Activated CD4-positive, alpha-beta memory T cell treated with anti-CD3 and anti-CD28 coated beads for 36 hours (primary cell): ENCODE measurements at places on chromosomes 4 and X.

DNA sequence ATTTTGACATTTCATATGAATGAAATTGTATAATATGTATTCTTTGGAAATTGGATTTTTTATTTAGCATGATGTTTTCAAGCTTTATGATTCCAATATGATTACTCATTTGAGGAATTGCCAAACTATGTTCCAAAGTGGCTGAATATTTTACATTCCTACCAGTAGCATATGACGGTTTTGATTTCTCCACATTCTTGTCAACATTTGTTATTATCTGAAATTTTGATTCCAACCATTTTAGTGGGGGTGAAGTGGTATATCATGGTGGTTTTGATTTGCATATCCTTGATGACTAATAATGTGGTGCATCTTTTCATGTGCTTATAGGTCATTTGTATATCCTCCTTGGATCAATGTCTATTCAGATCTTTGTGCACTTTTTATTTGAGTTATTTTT lies 2.6 kb upstream of the BEX1 start:
- peaks cover 11% of the 10 kb centered on the region for H3K27me3 ChIP-seq
- no peaks in the 10 kb centered on the region for H3K36me3 ChIP-seq
- peaks cover 3% of the 10 kb centered on the region for H3K4me1 ChIP-seq
- H3K27ac ChIP-seq, result no peak overlapping the region

DNA sequence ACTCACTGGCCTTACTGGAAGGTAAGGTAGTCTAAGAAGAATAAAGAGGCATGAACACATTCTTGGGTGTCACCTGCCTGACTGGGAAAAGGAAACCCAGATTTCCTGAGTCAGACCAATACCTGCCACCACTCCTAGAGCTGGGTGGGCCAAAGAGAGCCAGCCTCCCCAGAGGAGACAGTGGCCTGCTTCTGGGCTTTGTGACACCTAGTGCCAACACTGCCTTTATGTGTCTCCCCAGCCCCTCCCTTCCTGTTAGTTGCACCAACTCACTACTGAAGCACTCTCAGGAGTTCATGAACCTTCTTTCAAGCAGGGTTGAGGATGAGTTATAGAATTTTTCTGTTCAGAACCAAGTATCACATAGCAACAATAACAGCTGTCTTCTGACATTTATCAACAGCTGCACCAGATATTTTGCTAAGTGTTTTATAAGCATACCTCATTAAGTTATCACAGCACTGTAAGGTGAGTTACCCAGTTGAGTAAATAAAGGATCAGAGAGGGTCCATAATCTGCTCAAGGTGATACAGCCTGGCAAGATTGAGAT lies 77.6 kb upstream of the ETNPPL start:
- no peak overlapping the region for H3K4me3 ChIP-seq
- H3K27ac ChIP-seq, result no peak overlapping the region
- no peaks in the 10 kb centered on the region for H3K4me1 ChIP-seq
- no peaks in the 10 kb centered on the region for H3K36me3 ChIP-seq
- peaks cover 2% of the 10 kb centered on the region for H3K27me3 ChIP-seq

- no peaks in the 10 kb centered on the region for H3K36me3 ChIP-seq
- peaks cover 7% of the 10 kb centered on the region for H3K27me3 ChIP-seq
- no peak overlapping the region for H3K4me3 ChIP-seq
- no peak overlapping the region for H3K27ac ChIP-seq
- DNase-seq, result no peak
Measured at GRCh38 chr4:100682477-100683218, 164.8 kb upstream of the EMCN start.

GRCh38 chr4:1377606-1378261 lies 28.5 kb downstream of the NKX1-1 start:
- no peaks in the 10 kb centered on the region for H3K36me3 ChIP-seq
- no peak overlapping the region for H3K27ac ChIP-seq
- H3K4me1 ChIP-seq, result no peaks in the 10 kb centered on the region
- no peaks in the 10 kb centered on the region for H3K27me3 ChIP-seq
- DNase-seq, result no peak

GRCh38 chrX:129423191-129423590 lies 100.1 kb downstream of the SMARCA1 start:
- H3K27me3 ChIP-seq, result peaks cover 5% of the 10 kb centered on the region
- H3K27ac ChIP-seq, result no peak overlapping the region
- no peaks in the 10 kb centered on the region for H3K36me3 ChIP-seq
- H3K4me1 ChIP-seq, result no peaks in the 10 kb centered on the region

- H3K27me3 ChIP-seq, result no peaks in the 10 kb centered on the region
- no peak overlapping the region for H3K4me3 ChIP-seq
- no peaks in the 10 kb centered on the region for H3K36me3 ChIP-seq
- no peak for DNase-seq
Measured at GRCh38 chrX:114819509-114819908, 197.9 kb downstream of the IL13RA2 start.

DNA sequence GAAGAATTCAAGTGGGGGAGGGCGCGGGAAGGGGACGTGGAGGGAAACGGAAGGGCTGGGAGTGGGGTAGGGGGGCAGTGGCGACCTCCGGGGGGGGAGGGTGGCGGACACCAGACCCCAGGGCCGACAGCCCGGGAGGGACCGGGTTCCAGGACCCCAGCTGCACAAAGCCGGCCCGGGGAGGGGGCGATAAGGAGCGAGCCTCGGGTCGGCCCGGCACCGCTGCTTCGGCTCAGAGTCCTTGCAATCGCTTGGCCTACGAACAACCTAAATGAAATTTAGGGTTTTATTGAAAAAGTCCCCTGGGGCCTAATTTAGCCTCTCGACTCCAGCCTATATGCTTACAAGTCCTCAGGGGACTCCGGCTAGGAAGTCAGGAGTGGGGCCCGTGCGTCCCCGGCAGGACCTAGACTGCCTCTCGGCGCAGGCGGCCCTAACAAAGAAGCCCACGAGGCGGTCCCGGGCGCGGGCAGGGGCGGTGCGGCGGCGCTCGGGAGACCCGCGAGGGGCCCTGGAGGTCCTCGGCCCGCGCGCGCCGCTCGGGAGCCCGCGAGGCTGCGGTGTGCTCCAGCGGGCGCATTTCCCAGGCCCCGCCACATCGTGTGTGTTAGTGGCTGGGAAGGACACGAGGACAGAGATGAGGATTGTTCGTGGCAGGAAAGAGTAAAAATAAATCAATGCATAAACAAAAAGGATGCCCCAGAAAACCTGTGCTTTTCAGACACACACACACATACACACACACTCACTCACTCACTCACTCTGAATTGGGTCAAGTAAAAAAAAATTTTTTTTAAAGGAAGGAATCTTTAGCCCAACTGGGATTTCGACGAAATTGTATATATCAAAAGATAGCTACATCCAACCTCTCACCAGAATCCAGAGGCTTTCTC lies 70.0 kb downstream of the MGST2 start:
- DNase-seq, result no peak
- H3K4me3 ChIP-seq, result peak overlapping the region; percentile 46
- H3K27ac ChIP-seq, result no peak overlapping the region
- no peaks in the 10 kb centered on the region for H3K36me3 ChIP-seq
- H3K4me1 ChIP-seq, result peaks cover 16% of the 10 kb centered on the region
- peaks cover 40% of the 10 kb centered on the region for H3K27me3 ChIP-seq

- peaks cover 34% of the 10 kb centered on the region for H3K36me3 ChIP-seq
- H3K27me3 ChIP-seq, result no peaks in the 10 kb centered on the region
- peaks cover 38% of the 10 kb centered on the region for H3K4me1 ChIP-seq
- DNase-seq, result no peak
- no peak overlapping the region for H3K4me3 ChIP-seq
- peak overlapping the region; percentile 50 for H3K27ac ChIP-seq
Measured at GRCh38 chr4:113739197-113739596, 22.3 kb downstream of the CAMK2D start.

GRCh38 chr4:37666625-37667071 lies 19.5 kb downstream of the RELL1 start:
- H3K36me3 ChIP-seq, result no peaks in the 10 kb centered on the region
- peak overlapping the region; percentile 1 for H3K4me3 ChIP-seq
- peak overlapping the region; percentile 28 for H3K27ac ChIP-seq
- H3K27me3 ChIP-seq, result no peaks in the 10 kb centered on the region

- no peak overlapping the region for H3K27ac ChIP-seq
- no peak overlapping the region for H3K4me3 ChIP-seq
- H3K4me1 ChIP-seq, result no peaks in the 10 kb centered on the region
- no peaks in the 10 kb centered on the region for H3K36me3 ChIP-seq
- H3K27me3 ChIP-seq, result no peaks in the 10 kb centered on the region
- DNase-seq, result no peak
Measured at GRCh38 chr4:5378002-5378401, 326.7 kb downstream of the STK32B start.

DNA sequence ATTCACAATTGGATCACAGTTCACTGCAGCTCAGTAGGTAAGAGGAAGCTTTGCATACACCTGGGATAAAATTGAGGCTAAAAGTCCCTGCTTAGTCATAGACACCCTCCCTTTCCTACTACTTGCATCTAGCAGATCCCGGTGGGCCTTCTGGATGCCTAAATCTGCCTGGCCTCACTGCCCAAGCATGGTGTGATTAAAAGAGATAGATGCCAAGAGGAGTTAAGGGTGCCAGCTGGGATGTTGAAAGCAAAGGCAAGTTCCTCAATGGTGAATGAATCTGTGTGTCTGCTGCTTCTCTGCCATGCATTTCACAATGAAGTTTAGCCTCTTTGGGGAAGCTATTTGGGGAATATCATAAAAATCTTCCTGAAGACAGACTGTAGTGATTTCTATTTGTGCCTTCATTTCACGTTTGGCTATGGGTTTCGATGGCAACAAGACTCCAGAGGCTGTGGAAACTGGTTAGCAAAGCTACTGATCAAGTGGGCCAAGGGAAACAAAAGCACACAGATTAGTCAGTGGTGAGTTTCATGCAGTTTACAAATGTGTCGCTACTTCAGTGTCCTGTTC lies 534.0 kb downstream of the ANKRD50 start:
- H3K4me1 ChIP-seq, result no peaks in the 10 kb centered on the region
- no peaks in the 10 kb centered on the region for H3K36me3 ChIP-seq
- H3K27ac ChIP-seq, result no peak overlapping the region
- no peaks in the 10 kb centered on the region for H3K27me3 ChIP-seq
- H3K4me3 ChIP-seq, result no peak overlapping the region

DNA sequence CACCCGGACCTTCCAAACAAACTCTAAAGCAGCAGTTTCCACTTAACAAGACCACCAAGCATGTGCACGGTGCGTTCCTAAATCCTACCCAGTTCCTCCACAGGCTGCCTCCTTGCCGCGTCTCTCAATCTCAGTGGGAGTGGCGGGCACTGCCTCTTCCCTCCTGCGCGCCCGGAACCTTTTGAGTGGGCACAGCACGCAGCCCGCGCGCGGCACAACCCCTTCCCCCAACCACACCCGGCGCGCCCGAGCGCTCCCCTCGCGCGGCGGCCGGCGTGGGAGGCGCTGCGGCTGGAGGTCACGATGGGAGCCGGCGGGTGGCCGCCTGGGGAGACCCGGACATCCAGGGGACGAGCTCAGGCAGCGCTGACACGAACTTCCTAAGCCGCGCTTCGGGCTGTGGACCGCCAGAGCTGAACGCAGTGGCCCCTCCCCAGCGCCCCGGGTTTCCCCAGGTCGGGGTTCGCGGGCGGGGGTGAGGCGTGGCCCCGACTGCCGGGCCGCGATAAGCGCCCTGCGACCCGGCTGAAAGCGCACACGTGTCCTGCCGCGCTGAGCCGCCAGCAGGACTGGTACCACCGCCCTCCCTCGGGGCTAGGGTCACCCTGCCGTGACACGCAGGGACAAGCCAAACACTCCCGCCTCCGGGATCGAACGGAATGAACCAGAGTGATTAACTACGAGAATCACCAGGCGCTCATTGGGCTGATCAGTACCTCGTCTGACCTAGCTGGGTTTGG lies at the start of gene ABCG2:
Gene ABCG2, minus strand, starts transcription at position 151 of the 740 bp plus-strand sequence. CDS start 18,644 bp downstream, outside the sequence.
- H3K27me3 ChIP-seq, result peaks cover 6% of the 10 kb centered on the region
- H3K36me3 ChIP-seq, result no peaks in the 10 kb centered on the region
- H3K4me3 ChIP-seq, result peak within 1 kb of the TSS; percentile 71
- H3K4me1 ChIP-seq, result peaks cover 14% of the 10 kb centered on the region
- H3K27ac ChIP-seq, result peak within 1 kb of the TSS; percentile 55

DNA sequence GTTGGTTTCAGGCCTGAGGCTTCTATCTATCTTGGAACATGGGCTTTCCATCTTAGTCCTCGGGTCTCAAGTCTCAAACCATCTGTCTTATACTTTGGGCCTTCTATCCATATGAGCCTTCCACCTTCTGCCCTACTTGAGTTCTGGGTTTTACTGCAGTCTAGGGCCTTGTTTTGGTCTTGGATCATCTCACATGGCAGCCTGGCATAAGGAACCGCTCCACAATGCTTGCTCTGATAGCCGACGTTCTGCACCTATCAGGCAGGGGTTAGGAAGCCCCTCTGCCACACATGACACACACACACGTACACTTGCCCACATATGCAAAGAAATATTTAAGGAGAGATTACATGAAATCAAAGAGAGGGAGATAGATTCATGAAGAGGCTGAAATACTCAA lies 264.0 kb downstream of the CHIC1 start:
- no peaks in the 10 kb centered on the region for H3K36me3 ChIP-seq
- DNase-seq, result no peak
- no peaks in the 10 kb centered on the region for H3K4me1 ChIP-seq
- H3K4me3 ChIP-seq, result no peak overlapping the region

- no peaks in the 10 kb centered on the region for H3K36me3 ChIP-seq
- no peaks in the 10 kb centered on the region for H3K4me1 ChIP-seq
- H3K27ac ChIP-seq, result no peak overlapping the region
- H3K27me3 ChIP-seq, result peaks cover 9% of the 10 kb centered on the region
- H3K4me3 ChIP-seq, result no peak overlapping the region
- DNase-seq, result no peak
Measured at GRCh38 chr4:154208424-154208823, 283.2 kb downstream of the DCHS2 start.

GRCh38 chr4:14087459-14087858 lies 459.9 kb upstream of the BOD1L1 start:
- no peak overlapping the region for H3K4me3 ChIP-seq
- no peaks in the 10 kb centered on the region for H3K36me3 ChIP-seq
- no peak for DNase-seq
- no peaks in the 10 kb centered on the region for H3K27me3 ChIP-seq
- no peak overlapping the region for H3K27ac ChIP-seq
